CD4-positive, alpha-beta T cell treated with Interferon gamma for 1 hour (primary cell): ENCODE measurements at places on chromosomes 5 and 9.

DNA sequence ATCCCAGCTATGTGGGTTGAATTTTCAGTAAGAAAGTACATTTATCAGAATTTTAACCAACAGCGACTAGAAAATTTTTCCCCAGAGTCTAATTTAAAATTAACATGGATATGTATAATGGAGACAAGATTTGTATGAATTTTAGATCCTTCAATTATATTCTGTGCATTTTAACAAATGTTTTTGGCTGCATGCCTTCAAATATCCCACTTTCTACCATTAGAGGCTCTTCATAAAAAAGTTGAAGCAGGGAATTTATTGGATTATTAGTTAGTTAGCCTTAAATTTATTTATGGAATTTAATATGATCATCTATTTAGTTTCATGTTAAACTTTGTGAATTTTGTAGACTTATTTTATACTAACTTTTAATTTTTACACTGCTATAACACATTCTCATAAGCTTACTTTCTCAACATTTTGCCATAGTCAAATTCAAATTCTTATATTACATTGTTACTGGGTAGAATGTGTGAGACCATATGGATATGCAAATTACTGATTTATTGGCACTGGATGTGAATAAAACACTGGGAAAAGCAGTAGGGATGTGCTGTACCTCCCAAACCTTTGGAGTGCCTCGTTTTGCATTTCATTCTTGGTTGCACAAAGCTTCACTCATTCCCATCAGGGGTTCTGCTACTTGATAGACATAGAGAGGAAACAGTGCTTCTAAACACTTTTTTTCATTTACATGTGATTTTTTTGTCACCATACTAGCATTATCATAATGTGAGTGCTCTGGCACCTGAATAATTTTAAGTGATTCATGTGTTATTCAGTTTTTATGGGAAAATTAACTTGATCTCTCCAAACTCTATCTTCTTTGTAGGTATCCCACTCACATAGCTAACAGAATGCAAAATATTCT is 491.8 kb upstream of the COX7C start:
- DNase-seq = no peak

- no peak for DNase-seq
Measured at GRCh38 chr5:143220748-143221251, 182.7 kb downstream of the NR3C1 start.

DNA sequence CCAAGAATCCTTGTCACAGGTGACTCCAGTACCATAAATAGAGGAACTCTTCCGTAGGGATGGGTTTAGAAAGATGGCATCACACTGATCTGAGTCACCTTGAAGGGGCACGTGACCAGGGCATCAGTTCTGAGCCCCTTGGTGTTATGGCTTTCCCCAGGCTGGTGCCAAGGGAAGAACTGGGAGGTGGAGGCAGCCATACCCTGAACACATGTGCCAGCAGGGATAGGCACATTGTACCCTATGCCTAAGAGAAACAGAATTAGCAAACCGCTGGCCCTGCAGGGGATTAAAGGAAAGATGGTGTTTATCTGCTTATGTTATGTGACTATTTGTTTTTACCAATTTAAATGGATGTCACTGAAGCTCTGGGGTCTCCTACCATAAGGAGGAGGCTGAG is 196.2 kb downstream of the RGS3 start:
- no peak for DNase-seq

GRCh38 chr5:7902201-7902600 is 33.3 kb downstream of the MTRR start:
- DNase-seq = no peak

DNA sequence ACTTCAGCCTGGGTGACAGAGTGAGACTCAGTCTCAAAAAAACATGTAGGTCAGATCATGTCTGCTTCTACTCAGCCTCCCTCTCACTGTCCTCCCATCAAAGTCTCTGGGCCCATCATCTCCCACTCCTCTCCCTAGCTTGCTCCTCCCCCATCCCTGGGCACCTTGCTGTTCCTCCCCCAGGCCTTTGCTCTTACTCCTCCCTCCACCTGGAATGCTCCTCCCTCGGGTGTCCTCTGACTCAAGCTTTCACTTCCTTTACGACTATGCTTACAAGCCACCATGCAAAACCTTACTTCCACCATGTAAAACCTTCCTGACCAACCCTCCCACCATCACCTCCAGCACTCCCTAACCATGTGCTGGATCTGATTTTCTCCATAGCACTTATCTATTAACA is 51.5 kb downstream of the MTMR12 start:
- no peak for DNase-seq

DNA sequence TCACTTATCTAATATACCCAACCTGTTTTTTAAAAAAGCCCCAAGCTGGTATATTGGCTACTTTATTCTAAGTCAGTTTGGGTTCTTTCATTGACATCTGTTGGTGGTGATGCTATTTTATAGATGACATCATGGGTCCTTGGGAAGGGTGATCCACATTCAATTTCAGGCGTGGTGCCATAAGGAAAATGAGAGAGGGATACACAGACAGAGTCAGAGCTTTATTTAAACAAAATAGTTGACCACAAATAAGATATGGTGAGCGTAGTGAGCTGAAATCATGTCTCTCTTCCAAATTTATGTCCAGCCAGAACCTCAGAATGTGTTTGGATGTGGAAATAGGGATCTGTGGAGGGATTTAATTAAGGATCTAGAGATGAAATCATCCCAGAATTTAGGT is 302.4 kb downstream of the MAT2B start:
- no peak for DNase-seq

GRCh38 chr5:68657055-68657961 is 436.5 kb upstream of the SLC30A5 start:
- no peak for DNase-seq

GRCh38 chr9:81729135-81729534 is 39.8 kb upstream of the TLE1 start:
- DNase-seq = peak; percentile 3

- DNase-seq = no peak
Measured at GRCh38 chr5:120913396-120913795, 449.3 kb downstream of the PRR16 start.

DNA sequence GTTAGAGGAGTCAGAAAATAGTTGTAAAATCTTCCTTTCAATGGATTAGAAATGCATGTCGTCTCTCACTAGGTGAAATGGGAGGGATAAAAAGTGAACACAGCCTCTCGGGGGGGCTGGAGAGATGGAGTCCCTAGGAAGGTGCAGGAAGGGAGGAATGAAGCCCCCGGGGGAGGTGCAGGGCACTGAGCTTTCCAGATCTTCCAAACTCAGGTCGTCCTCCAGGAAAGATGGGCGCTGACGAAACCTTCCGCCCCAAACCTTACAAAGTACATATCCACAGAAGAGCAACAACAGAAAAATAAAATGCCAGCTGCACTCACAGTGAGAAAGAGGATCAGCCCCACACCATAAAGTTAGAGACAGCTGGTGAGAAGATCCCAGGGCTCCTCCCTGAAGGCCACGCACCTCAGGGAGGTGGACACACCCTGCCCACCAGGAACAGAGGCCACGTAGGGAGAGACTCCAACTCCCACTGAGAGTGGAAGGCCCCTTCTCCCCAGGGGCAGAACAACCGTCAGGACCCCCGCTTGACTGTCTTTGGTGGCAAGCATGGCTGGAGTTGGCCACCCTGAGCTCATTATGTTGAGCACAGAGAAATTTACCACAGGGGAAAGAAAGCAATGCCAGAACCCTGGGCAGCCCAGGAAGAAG is 174.3 kb downstream of the AUH start:
- DNase-seq = no peak

- no peak for DNase-seq
Measured at GRCh38 chr5:51685419-51685818, 302.2 kb downstream of the ISL1 start.

- no peak for DNase-seq
Measured at GRCh38 chr9:85892401-85892800, 48.5 kb upstream of the NAA35 start.

GRCh38 chr9:93862877-93863545 is 92.1 kb downstream of the BARX1 start:
- no peak for DNase-seq

DNA sequence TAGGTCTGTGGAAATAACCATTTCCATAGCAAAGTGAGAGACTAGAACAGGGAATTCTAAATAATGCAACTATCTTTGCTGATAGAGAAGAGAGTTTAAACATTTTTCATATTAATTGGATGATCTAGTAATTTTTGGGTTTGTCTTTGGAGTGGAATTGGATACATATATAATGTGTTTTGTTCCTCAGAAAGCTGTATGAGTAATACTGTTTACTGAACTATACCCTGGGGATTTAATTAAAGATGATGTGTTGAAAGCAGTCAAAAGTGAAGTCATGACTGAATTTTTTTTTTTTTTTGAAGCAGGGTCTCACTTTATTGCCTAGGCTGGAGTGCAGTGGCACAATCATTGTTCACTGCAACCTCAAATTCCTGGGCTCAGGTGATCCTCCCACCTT is 17.9 kb downstream of the FER start:
- no peak for DNase-seq

DNA sequence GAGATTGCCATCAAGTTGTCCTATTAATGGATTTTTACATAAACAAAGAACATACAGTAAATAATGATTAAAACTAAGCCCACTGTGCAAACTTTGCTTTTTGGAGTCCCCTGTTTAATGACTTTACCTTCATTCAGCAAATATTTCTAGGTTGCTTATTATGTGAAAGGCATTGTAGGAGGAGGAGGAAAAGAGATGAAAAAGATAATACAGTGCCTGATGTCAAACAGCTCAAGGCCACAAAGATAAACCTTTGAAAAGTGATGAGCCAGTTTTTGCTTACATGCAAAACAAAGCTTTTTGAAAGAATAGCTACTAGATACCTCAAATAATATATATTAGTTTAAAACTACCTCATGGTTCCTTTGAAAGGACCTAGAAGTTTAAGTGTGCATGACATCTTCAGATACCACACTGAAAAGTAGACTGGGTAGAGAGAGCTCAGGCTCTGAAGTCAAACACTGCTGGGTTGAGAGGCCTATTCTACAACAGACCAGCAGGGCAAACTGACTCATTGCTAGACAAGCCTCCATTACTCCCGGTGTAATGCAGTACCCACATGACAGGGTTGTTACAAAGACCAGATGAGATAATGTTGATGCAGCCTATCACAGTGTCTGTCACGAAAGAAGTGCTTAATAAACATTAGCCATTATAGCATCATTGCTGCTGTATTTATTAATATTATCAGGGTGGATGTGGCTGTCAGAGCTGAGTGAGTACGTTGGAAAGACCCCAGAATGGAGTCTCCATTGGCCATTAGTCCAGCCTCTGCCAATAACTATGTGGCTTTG is 11.8 kb downstream of the DEPDC1B start:
- DNase-seq = no peak
